ENCODE measurements at places on chromosomes 3 and 15.

DNA sequence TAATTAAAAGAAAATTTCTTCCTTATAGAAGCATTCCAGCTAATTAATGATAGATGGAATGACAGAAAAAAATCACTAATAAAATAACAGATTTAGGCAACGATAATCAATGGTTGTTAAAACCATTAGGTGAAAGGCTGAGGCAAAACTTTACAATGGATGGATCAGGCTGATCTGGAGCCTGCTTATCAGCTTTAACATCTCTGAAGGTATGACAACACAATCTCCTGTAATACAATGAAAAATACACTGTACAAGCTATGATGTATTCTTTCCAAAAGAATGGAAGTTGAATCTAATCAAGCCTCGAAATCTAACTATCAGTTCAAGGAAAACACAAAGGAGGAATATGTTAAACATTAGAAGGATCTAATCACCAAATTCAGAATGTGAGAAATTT is 39.3 kb downstream of the EMC4 start:
- DNase-seq: no peak

DNA sequence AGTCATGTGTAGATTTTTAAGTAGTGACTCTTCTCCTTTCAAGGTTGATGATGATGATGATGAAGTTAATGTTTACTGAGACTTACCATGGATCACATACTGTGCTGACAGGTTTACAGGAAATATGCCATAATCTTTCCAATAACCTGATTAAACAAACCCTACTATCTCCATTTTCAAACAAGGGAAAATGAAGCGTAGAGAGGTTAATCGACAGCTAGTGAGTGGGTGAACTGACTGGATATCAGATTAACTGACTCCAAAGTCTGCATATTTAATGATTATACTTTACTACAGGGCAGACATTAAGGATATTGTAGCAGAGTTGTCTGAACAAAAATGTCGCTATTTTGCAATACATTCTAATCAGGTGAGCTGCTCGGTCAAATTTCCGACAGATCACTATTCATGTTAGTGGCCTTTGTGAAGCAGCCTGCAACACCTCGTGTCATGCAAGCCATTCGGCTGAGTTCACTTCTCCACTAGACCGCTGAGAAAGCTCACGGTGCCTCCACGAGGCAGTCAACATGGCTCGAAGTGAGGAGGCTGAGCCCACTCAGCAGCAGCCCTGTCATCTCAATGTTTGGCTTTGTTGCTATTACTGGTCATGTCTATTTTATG is 264.2 kb downstream of the NFKBIZ start:
- no peak for DNase-seq

GRCh38 chr3:115548611-115549010 is 74.7 kb upstream of the GAP43 start:
- no peak for DNase-seq

DNA sequence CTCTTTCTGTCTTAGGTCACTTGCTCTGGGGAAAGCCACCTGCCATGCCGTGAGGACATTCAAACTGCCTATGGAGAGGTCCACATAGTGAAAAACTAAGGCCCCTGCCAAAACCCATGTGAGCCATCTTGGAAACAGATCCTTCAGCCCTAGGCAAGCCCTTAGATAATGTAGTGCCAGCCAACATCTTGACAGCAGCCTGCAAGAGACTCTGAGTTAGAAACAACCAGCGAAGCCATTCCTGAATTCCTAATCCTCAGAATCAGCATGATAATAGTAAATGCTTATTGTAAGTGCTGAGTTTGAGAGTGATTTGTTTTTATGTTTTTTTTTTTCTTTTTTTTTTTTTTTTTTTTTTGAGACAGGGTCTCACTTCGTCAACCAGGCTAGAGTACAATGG is 40.6 kb downstream of the LEO1 start:
- DNase-seq: no peak

- DNase-seq: no peak
Measured at GRCh38 chr3:43041517-43041916, 62.4 kb downstream of the GASK1A start.

DNA sequence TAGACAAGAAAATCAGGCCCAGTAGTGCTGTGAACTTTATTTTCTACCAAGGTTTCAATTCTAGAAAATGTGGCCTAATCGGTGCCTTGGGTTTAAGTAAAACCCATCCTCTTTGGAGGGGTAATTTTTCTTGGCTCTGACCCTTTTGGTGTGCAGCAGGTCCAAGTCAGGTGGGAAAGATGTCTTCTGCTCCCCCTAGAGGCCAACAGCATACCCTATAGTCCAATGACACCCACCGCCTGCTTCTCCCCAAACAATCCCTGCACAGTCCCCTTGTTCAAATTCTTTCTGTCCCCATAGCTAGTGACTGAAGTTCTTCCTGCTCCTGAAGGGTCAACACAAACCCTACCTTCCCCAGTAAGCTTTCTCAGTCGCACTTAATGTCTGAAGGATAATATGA is 261.8 kb upstream of the GOLGA6L4 start:
- DNase-seq: no peak

GRCh38 chr3:112437146-112438022 is 61.9 kb downstream of the BTLA start:
- no peak for DNase-seq

DNA sequence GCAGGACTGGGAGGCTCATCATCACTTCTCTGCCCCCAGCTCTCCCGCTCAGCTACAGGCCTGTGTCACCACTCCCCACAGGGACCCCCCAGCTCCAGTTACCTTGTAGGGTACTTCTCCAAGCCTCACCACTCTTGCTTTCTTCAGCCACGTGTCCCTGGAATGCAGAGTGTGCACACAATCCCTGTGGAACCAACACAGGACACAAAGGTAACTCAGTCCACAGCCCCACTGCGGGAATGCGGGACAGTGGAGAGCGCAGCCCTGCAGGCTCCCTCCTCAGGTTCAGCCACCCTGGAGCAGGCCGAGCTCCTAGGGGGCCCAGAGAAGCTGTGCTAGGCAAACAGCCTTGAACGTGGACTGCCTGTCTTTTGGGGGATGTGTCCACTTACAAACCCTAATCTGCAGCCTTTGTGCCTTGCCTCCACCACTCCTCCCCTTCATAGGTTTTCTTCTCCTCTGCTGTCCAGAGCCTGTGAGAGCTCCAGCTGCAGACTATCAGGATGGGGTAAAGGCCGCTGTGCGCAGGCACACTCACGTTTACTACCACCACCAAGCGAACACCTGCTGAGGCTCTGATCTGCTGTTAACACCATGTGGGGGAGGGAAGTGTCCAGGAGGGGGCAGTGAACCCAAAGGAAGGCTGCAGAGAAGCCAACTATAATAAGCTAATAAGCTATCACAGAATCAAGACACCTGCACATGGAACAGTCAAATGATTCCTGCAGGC is 26.0 kb downstream of the XPC start:
- DNase-seq: no peak

DNA sequence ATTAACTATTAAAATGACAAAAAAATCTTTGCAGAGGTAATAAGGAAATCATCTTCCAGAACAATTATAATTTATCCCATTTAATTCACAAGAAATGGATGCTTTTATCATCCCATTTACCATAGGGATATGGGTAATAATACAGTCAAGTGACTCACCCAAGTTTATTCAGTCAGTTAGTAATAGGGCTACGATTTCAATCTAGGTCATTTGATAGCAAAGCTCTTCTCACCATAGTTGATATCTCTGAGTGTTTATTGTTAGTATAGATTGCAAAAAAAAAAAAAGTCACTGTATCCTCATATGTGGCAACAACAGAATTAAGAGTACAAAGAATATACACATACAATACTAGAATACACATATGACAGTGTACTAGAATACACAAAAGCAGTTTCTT is 797.1 kb downstream of the ROBO1 start:
- DNase-seq: no peak

- DNase-seq: no peak
Measured at GRCh38 chr3:129824926-129825541, 68.5 kb downstream of the TMCC1 start.

GRCh38 chr15:78684657-78685056 is 43.6 kb upstream of the CHRNB4 start:
- no peak for DNase-seq

- DNase-seq: no peak
Measured at GRCh38 chr3:149845570-149846244, 32.7 kb downstream of the RNF13 start.

GRCh38 chr3:179091113-179091512 is 19.5 kb upstream of the ZMAT3 start:
- no peak for DNase-seq

- peak; percentile 2 for DNase-seq
Measured at GRCh38 chr3:129827765-129828164, 65.7 kb downstream of the TMCC1 start.

- DNase-seq: no peak
Measured at GRCh38 chr3:184284696-184285095, 8.9 kb downstream of the ECE2 start.

DNA sequence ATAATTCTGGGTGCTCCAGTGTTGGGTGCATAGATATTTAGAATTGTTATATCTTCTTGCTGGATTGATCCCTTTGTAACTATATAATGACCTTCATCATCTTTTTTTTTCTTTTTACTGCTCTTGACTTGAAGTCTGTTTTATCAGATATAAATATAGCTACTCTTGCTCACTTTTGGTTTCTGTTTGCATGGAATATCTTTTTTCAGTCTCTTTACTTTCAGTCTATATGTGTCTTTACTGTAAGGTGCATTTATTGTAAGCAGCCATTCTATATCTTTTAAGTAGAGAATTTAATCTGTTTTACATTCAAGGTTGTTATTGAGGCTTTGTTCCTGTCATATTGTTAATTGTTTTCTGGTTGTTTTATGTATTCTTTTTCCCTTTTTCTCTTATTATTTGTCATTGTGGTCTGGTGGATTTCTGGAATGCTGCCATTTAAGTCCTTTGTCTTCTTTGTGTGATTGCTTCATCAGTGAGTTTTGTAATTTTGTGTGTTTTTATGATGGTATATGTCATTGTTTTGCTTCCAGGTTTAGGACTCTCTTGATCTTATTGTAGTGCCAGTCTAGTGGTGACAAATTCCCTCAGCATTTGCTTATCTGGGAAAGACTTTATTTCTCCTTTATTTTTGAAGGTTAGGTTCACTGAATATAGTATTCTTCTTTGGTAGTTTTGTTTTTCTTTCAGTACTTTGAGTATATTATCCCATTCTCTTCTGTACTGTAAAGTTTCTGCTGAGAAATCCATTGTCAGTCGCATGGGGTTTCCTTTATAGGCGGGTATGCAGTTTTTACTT is 8.3 kb upstream of the PRR23C start:
- DNase-seq: no peak
